CD4-positive, alpha-beta T cell treated with Interleukin-15 for 1 hour (primary cell): ENCODE measurements at places on chromosomes 13 and 19.
A peak's percentile ranks its signal among the peaks of the same experiment; 100 is the strongest.

- no peak for DNase-seq
Measured at GRCh38 chr19:38496603-38497487, 63.4 kb downstream of the RYR1 start.

GRCh38 chr13:105602956-105603670 lies 932.3 kb downstream of the EFNB2 start:
- no peak for DNase-seq

DNA sequence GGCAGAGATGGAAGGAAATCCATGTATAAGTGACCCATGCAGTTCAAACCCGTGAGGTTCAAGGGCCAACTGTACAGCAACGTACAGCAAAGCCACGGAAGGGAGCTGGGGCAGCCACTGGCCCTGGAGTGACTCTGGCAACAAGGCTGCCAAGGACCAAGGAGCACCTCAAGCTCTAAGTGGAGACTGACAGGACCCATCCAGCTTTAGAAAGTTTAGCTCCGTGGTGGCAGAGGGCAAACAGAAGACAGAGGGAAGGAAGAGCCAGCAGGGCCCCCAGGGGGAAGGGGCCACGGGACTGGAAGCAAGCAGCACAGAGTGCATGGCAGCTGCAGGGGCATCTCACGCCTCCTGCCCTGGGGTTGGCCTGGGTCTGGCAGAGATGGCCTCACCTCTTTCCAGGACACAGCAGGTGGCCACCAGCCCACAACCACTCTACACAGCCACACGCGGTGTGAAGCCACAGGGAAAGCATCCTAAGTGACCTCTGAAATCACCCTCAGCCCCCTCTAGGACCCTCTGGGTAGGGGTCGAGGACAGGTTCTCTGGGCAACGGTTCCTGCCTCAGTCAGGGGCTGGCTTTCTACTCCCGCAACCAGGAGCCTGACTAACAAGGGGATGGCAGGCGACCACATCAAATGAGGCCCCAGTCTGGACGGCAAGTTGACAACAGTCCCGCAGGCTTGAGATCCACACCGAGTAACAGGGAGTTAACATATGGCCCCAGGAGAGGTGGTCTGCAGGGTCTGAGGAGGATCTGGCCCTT lies 3.8 kb downstream of the MIER2 start:
- no peak for DNase-seq

- DNase-seq, result no peak
Measured at GRCh38 chr19:32917616-32917996, 48.0 kb upstream of the SLC7A9 start.

- DNase-seq, result no peak
Measured at GRCh38 chr13:97539651-97540610, 106.0 kb downstream of the RAP2A start.

GRCh38 chr13:19836472-19836871 lies 27.0 kb downstream of the ZMYM5 start:
- DNase-seq, result no peak

GRCh38 chr13:85725433-85725832 lies 73.8 kb downstream of the SLITRK6 start:
- no peak for DNase-seq

DNA sequence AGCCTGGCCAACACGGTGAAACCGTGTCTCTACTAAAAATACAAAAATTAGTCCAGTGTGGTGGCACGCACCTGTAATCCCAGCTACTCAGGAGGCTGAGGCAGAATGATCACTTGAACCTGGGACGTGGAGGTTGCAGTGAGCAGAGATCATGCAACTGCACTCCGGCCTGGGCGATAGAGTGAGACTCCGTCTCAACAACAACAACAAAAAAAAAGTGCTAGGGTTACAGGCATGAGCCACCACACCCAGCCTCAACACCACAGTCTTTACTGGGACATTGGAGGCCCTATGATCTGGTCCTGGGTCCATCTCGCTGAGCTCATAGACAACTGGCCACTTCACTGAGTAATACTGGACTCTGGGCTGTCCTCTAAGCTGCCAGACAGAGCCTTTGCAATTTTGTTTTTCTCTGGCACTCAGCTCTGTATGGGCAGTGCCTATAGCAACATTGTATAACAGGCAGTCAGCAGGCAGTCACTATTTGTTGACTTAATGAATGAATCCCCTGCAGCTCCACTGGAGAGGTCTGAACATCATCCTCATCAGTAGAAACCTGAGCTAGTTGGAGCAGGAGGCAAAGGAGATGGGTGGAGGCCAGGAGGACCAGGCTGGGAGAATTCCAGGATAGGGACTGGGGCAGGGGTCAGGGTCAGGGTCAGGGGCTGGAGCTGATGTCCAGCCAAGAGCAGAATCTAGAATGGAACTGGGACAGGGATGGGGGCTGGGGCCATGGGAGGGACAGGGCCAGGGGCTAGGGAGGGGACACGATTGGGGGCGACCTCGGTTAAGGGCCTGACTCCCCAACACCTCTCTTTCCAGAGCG lies 8.1 kb downstream of the BLOC1S3 start:
- no peak for DNase-seq

DNA sequence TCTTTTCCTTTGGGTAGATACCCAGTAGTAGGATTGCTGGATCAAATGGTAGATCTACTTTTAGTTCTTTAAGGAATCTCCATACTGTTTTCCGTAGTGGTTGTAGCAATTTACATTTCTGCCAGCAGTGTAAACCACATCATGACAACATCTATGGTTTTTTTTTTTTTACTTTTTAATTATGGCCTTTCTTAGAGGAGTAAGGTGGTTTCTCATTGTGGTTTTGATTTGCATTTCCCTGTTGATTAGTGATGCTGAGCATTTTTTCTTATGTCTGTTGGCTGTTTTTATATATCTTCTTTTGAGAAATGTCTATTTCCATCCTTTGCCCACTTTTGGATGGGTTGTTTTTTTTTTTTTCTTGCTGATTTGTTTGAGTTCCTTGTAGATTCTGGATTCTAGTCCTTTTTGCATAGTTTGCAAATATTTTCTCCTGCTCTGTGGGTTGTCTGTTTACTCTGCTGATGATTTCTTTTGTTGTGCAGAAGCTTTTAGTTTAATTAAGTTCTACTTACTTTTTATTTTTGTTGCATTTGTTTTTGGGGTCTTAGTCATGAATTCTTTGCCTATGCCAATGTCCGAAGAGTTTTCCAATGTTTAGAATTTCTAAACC lies 38.8 kb downstream of the TDRD3 start:
- no peak for DNase-seq

DNA sequence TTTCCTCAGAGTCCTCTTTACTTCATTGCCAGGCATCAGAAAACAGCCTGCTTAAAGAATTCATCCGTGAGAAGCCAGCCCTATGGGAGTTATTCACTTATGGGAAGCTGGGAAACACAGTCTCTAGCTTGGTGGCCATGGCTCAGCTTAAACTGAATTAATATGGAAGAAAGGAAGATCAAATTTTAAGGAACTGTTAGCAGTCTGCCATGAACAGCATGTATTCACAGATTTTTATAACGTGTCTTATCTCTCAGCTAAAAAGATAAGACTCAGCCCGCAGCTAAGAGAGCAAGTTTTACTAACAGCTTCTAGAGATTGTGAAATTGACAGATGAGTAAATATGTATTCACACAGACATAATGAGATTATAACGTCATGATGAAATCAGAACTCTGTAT lies 253.7 kb upstream of the RXFP2 start:
- no peak for DNase-seq

- DNase-seq, result no peak
Measured at GRCh38 chr13:111961236-111961635, 105.7 kb upstream of the SOX1 start.

- no peak for DNase-seq
Measured at GRCh38 chr19:17999684-18000479, 8.1 kb upstream of the ARRDC2 start.

DNA sequence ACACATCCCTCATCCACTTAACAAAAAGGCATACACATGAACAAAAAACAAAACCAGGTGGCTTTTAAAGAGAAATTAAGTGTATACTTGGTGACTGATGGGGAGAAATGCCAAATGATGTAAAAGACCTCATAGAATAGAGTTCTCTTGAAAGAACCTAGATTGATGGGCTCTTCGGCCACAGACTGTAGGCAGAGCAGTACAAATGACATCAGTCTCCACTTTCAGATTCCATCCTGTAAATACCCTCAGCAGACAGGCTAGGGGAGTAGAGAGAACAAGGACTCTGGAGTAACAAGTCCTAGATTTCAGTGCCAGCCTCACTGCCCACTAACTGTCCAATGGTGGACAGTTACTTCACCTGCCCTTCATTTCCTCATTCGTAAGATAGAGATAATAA lies 203.8 kb downstream of the MZT1 start:
- DNase-seq, result no peak

GRCh38 chr13:113275387-113275786 lies 21.7 kb upstream of the LAMP1 start:
- no peak for DNase-seq

DNA sequence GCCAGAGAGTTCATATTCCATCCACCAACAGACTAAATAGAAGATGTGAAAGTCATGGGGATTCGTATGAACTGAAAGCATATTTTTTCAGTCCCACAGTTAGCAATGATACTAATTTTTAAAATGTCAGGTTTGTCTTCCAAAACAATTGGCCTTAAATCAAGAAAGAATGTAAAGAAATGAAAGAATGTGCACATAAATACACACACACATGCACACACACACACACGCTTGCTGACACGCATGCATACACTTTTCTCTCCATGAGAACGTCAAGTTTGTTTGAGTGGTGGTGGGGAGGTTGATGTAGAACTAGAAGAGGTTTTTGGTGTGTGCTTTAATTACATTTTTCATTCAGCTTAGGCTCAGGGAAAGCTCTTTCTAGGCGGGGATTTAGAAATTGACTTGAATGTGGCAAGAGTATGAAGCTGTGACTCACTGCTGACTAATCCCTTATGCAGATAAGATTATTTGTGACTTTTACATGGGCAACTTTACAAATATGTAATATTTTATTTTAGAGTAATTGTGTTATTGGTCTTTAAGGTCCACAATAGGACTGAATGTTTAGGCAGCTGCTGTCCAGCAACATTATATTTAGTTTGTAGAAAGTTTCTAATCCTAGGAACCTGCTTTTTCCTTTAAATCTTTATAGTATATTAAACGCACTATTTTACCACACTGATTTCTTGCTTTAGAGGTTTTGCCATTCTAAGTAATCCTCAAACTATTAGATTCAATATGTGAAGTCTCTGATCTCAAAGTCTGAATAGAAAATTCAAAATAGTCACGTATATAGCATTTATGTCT lies 18.8 kb downstream of the FLT1 start:
- DNase-seq, result no peak

DNA sequence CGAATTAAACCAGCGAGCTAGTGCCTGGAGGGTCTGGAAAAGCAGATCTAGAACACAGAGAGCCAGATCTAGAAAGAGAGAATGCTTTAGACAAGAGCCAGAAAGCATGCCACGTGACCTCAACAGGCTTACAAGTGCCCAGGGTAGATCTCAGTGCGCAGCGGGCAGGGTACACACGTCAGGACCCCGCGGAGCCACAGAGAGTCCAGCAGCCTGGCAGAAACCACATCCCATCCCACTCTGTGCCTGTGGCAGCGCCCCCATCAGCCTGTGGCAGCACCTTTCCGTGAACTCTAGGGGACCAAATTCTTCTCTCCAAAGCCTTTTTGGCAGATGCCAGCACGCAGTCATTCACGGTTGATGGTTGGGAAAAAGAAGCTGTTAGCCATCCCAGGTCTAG lies 5.9 kb downstream of the ARHGEF1 start:
- no peak for DNase-seq

GRCh38 chr19:4326837-4327251 lies 11.8 kb downstream of the STAP2 start:
- DNase-seq, result peak; percentile 23

DNA sequence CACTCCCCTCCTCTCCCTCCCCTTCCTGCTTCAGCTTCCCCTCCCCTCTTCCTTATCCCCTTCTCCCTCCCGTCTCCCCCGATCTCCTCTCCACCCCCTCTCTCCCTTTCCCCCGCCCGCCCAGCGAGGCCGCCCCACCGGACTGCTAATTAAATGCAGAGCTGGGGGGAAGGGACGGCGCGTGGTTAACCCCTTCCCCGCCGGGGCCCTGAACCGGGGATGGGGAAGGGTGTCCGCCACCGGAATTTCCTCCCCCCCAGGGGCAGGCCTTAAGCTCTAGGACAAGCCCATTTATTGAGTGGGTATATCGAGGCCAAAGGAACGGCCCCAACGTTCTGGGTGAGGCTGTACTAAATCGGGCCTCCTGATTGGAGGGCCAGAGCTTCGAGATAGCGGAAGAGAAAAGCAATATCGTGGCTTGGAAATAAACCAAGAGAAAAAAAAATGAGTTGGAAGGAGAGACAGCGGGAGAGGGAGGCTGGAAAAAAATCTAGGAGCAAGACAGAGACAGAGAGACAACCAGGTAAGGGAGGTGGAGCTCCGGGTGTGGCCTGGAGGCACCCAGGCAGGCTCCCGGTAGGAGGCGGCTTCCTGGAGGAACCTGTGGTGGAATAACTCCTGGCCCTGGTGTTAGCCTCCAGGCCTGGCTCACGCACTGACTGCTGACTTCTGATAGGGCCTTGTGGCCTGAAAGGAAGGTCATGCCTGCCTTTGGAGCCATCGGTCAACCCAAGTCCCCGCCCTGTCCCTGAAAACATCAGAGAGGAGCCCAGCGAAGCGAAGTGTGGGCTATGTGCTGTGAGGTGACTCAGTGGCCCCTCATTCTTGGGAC lies 11.6 kb upstream of the JUND start:
- peak; percentile 71 for DNase-seq

DNA sequence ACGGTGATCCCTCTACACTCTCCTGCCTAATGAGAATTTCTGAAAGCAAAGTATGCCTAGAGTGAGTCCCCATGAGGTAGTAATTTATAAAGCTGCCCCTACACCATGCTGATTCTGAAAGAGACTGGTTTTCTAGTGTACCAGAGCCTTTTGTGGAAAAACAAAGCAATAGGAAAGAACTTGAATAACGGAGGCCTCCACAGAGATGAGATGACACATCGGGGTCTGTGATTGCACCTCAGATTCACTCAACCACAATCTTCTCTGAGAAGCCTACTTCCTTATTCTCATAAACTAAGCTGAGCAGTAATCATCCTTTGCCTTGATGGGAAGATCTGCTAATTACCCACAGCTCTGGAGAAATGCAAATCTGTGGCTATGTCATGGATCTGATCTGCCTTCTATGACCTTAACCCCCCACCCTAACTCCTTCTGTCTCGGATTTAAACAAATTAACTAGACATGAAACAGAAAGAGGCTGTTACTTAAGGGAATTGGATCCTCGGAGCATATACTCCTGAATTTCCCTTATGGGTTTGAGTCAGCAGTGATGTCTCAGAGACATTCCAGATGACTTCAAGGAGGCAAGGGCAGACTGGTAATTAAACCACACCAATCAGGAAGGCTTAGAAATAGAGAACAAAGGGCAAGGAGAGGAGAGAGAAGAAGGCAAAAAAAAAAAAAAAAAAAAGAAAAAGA lies 128.0 kb downstream of the DCT start:
- DNase-seq, result no peak

DNA sequence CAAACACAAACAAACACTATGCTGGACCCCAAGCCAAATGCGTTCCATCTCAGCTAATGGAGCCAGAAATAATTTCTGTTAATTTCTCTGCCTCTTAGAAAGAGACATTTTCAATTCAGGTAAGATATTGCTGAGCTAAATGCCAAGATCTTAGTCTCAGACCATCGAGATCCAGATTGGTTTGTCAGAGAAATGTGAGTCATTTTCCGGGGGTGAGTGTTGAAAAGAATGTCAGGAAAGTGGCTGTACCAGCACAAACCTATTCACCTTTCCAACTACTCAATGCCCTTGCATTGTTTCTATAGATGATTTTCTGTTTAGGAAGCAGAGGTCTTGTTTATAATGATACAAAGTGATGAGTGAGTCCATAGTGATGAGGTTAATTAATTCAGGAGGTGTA lies 266.8 kb upstream of the TSHZ3 start:
- no peak for DNase-seq

- no peak for DNase-seq
Measured at GRCh38 chr13:51373451-51373850, 34.0 kb downstream of the SERPINE3 start.
